Urinary bladder (tissue), 4 donors: ENCODE measurements at places on chromosomes 12 and 14. TPM values are rescaled to one million over a fixed set of nuclear protein-coding genes. Genes with fewer than 3 reads are reported as not detected.

DNA sequence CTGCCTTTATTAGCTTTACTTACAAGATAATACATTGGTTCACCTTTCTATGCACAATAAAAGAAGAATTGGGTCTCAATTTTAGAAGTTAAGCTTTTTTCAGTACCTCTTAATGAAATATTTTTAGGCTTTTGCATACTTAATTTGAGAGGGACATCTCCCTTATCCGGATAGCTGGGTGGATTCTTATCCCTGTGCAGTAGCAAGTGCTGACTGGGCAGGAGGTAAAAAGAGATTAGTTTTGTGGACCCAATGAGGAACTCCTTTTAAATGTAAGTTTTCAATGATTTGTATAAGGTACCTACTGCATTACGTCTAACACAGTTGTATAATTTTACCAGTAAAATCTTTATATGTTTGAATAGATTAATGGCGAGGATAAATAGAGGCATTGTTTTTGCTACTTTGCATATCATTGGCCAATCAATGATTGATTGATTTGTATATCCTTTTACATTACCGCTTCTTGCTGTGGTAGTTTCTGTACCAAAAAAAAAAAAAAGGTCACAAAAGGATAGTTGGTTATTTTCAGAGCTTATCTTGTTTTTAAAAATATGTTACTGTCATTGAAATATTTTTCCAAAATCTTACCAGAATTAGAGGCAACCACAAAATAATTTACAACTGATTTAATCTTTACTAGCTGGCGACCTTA, 2.2 kb downstream of the CPSF6 start:
- DNase-seq: no peak

The RIPK3 gene
- 4.4 TPM for total RNA-seq

The SCN8A gene
- total RNA-seq: 2.6 TPM

- DNase-seq: no peak
Measured at GRCh38 chr12:46574847-46575246, 202.3 kb upstream of the SLC38A2 start.

DNA sequence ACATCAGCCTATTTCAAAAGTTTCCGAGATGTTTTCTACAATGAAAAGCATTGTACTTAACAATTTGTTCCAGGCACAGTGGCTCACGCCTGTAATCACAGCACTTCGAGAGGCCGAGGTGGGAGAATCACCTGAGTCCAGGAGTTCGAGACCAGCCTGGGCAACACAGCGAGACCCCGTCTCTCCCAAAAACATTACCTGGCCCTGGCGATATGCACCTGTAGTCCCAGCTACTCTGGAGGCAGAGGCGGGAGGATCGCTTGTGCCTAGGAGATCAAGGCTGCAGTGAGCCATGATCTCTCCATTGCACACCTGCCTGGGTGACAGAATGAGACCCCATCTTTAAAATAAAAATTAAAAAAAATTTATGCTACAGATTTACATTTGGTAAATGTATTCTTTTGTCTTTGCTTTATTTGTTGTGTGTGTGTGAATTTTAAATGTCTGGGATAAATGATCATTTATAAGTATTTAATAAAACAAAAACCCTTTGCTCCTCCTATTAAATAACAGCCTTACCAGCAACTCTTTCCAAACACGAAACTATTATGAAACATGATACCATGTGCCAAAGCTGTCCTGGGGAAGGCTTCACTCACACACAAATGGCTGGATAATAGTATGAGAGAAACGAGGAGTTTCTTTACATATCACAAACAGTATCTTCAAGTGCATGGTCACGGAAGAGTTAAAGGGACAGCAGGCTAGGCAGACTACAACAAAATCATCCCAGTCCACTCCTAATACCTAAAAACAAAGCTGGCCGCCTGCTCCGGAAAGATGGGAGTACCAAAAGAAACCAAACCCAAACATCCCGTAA, 1.1 kb downstream of the ATXN3 start:
- no peak for DNase-seq

DNA sequence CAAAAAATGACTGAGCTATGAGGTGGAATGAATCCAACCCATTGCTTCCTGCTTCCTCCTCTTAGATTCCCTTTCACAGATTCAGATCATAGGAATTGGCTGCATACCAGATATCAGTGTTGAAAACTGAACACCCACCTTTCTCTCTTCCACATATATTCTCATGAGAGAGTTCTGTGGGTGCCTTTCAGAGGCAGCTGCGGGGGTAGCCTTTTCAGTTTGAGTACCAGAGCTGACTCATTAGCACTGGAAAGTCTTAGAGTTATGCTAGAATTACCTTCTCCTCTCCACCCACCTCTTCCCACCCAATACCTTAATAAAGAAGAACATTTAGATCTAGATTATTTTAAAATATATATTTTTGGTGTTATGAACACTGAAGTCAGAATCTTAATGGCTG, 495.4 kb upstream of the SEL1L start:
- no peak for DNase-seq

The DNAI7 gene
- total RNA-seq: 1.9 TPM

DNA sequence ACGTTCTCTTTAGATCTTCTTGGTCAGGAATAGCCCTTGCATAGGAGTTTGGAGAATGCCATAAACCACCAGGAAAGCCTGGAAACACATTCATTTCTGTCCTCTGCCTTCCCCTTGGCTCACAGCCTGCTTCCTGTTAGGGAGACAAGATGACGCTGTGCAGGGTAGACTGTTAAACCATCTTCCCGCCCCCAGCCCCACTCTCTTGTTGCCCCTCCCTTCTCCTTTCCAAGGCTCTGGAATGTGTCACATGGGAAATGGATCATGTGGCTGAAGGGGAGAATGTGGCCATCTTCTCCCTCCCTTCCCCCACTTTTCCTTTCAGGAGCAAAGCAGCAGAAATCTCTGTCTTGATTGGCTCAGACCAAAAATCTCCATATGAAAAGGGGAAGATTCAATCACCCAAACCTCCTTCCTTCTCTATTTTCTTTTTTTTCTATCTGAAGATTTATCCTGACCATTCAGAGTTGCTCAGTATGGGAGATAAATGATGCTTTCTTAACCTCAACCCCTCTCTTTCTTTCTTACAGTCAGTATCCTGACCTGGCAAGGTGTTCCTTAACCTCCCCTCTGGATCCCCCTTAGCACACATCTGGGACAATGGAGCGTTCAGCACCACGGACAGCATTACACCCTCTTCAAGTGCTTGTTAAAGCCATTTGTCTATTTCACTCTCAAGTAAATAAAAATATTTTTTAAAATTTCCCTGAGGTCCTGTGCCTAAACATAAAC, 11.4 kb downstream of the GPR19 start:
- DNase-seq: peak; percentile 39
